ENCODE measurements at places on chromosomes 12 and 14.

GRCh38 chr12:41946106-41946505 lies 198.6 kb downstream of the GXYLT1 start:
- DNase-seq: no peak

DNA sequence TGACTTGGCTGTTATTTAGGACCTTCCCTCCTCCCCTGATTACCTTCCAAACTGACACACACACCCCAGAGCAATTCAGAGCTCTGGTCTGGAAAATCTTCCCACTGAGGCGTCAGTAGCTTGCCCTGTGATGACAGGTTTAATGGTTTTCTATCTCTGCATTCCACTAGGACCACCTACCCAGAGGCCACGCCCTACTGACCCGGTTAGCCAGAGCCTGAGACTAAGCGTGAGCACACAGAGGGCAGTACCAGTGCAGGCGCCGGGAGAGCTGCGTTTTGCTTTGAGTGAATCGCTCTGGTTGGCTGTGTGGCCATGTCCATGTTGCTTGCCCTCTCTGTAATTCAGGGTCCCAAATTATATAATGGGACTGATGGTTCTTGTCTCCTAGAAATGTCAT lies 36.2 kb upstream of the ATP2A2 start:
- no peak for DNase-seq

GRCh38 chr14:52266782-52267181 lies 716 bp upstream of the PTGDR start:
- DNase-seq: peak; percentile 69

DNA sequence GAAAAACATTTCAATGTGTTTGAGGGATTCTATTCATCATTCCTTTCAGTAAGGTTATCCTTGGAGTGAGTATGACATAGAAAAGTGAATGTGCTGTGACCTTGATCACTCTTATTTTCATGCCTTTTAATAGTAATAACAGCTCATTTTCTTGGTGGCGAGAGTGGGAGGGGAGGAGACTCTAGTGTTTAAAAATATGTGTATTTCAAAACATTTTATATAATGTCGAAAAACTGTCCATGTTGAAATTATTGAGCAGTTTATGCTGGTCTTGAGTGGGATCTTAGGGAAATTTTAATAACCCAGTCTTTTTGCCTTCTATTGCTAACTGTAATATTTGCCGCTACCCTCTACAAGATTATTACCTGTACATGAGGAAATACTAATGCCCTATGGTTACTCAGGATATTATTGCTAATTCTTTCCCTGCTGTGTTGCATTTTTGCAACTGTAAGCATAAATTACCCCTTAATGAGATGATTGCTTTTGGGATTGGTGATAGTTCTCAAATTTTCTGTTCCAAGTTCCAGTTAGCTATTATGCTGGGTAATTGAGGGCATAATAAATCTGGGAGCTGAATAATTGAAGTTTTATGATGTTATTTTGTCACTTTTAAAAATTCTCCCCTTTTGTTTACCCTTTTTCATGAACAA lies 21.9 kb downstream of the ATF7IP start:
- DNase-seq: no peak

DNA sequence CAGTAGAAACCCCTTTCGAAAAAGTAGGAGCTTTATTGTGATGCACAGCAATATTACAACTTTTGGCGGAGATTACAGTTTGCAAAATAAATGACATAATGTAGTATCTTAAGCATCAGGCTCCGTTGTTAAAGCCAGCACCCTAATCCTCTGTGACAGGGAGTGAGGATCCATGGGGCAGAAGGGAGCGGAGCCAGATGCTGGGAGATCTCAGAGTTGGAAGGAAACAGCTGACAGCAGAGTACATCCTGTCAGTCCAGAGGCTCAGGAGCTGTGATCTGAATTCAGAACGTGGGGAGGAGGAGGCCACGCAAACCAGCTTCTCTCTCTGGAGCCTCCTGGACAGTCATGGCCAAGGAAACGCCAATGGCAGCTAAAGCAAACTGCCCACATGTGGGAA lies 55.7 kb downstream of the TMTC1 start:
- no peak for DNase-seq

DNA sequence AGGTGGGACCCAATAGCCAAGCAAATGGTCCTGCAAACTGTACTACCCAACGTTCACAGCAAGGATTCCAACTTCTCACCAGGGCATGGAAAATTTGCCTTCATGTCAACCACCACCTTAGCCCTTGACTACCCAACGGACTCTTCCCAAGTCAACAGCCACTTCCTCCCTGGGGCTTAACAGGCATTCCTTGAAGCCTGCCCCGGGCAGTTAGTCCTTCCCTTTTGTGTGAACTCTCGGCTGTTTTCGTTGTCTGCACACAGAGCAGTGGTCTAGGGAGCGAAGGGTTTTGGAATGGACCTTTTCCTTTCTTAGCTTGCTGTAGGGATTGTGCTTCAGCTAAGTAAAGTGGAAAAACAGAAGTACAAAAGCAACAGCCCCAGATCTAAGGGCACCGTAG lies 35.2 kb upstream of the TCL1B start:
- DNase-seq: no peak

DNA sequence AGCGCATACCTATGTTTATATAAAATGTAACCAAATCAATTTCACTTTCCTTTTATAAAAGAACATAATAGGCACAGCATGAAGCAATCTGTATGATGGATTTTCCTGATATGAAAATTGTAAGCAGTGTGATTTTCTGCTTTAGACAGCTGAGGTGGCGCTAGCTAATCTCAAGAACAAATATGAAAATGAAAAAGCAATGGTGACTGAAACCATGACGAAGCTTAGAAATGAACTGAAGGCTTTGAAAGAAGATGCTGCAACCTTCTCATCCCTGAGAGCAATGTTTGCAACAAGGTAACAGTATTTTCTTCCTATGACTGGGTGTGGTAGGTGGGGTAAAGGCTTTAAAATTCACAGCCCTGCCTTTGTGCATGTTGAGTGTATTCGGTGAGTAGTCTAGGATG lies 65.0 kb upstream of the FGD4 start:
- no peak for DNase-seq

DNA sequence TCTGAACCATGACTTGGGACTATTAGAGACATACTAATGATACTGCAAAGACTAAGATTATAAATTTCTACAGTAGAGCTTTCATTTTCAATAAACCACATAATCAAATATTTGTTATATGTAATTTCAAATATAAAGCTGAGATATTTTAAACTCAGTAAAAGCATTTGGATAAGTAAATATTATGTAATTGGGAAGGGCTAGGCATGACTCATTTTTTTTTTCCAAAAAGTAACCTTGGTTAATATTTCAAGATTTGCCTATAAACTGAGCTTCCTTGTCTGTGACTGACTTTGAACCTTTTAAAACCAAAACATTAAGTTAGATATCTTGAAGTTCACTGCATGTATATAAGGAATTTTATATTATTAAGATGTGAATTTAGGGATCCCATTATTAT lies 332.5 kb downstream of the CEP128 start:
- no peak for DNase-seq

GRCh38 chr12:128833418-128833817 lies 9.7 kb upstream of the SLC15A4 start:
- no peak for DNase-seq

GRCh38 chr12:108004319-108004718 lies 124.8 kb upstream of the WSCD2 start:
- DNase-seq: no peak

GRCh38 chr12:130066742-130067141 lies 95.5 kb upstream of the FZD10 start:
- no peak for DNase-seq

DNA sequence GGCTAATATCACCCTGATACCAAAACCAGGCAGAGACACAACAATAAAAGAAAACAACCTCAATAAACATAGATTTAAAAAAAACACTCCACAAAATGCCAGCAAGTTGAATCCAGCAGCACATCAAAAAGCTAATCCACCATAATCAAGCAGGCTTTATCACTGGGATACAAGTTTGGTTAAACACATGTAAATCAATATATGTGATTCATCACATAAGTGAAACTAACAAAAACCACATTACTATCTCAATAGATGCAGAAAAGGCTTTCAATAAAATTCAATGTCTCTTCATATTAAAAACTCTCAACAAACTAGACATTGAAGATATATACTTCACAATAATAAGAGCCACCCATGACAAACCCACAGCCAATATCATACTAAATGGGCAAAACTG lies 17.0 kb upstream of the TAS2R14 start:
- no peak for DNase-seq

GRCh38 chr12:108638141-108638827 lies 4.6 kb upstream of the SELPLG start:
- peak; percentile 52 for DNase-seq

- DNase-seq: no peak
Observed at GRCh38 chr12:127720334-127720733, 546.6 kb upstream of the TMEM132C start.

DNA sequence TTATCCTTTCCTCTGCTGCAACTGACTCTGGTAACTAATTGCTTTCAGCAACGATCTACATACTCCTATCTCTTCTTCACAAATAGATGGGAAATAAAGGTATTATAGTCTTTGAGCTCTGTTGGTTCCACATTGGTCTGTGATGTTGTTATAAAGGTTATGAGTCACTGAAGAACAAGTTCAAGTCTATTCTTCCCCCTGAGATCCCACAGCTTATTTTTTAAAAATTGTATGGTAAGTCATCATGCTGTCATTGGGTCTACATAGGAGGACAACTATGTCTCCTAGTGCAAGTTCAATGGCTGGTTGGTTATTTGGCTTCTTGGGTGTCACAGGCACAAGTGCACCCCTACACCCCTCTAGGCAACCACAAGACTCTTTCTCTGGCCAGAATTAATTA lies 49.6 kb upstream of the PTCSC3 start:
- no peak for DNase-seq

DNA sequence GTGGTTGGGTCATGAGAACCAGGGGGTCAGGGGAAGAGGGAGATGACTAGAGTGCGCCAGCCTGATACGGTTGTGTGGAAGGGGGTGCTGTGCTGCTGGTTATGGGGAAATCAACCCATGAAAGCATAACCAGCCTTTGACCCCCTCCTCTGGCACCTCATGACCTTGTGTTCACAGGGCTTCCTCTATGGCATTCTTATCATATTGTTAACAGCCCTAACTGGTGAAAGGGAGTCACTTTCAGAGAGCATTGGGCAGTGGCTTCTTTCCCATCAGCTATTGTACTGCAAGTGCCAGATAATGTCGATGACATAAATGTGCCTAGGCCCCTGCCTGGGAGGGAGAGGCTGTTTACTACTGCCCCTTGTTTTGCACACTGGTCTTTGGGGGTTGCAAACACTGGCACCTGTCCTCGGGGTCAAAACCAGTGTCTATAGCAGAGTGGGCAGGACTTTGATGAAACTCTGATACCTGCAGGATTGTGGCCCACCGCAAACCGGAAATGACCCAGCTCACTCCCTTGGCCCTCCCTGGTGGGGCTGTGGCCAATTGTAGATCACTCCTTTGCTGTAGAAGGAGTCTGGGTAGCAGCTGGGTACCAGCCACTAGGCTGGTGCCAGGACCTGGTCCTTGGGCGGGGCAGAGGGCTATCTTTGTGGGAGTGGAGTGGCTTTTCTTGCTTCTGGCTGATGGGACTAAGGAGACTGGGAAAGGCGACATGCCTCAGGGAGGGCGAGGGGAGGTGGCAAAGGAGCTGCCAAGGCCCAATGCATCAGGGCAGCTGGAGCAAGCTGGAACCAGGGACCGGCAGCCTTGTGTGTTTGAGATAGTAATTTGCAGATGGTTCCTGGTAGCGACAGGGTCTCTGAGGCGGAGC lies 634 bp upstream of the TMEM63C start:
- no peak for DNase-seq

DNA sequence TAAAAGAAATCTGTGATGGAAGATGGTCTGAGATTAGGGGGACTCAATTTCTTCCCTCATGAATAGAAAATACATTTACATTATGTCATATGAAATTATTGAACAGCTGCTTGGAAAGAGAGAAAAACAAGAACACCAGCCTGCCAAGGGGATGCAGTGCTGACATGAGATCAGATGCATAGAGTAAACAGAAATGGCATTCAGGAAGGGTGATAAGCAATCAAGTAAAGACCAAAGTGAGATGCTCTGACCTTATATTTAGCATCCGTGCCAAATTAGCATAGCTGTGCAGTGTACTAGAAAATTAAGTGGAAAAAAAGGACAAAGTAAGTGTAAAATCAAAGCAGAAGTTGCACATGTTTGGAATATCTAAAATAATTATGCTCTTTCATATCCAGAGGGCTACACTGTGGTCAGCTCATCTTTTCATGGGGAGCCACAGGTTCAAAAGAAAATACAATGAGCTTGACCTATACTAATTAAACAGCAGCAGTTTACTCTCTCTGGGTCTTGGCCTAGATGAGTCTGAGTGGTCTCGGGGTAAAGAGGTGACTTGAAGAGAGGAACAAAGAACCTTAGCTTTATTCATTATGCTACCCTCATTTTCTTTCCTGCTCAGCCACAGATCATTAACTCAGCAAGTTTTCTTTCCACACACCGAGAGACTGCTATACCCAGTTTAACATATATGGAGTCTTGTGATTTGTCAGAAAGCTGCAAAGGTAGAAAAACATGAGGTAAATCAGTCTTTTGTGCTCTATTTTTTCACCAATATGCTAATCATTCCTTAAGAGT lies 359.4 kb upstream of the FOXG1 start:
- DNase-seq: no peak

GRCh38 chr12:96520767-96521166 lies 31.4 kb downstream of the CFAP54 start:
- DNase-seq: peak; percentile 33

DNA sequence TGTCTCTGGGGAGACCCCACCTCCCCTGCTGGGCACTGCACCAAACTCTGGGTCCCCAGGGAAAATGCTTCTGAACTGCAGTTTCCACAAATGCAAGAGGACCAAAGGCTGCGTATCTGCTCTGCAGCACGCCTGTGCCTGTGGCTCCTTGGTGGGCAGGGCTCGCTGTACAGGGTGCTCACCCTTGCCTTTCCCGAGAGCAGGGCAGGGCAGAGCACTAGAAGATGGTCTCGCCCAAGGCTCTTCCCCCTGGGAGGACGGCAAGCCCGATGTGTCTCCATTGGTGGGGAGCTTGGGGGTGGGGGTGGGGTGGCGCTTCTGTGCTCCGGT lies 175.3 kb upstream of the RTL1 start:
- no peak for DNase-seq

DNA sequence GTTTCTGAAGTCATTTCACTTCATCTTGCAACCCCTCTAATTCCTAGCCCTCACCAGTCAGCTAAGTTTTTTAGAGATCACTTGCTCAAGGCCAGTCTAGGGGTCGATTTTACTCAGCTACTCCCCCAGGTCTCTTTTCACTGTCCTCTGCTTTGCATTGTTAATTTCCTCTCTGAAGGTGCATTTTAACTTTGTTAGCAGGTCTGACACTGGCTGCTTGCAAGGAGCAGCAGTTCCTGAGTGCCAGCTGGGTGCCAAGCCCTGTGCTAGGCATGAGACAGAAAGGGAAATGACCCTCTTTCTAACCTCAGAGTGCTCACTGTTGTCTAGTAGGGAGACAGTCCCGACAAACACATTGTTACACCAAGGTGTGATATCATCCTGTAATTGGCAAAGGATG lies 17.8 kb upstream of the DACT1 start:
- DNase-seq: no peak

GRCh38 chr12:128316973-128317526 lies 50.1 kb downstream of the TMEM132C start:
- DNase-seq: no peak

GRCh38 chr12:111440631-111441030 lies 34.9 kb downstream of the SH2B3 start:
- no peak for DNase-seq
